Smooth muscle cell of the brain vasculature (primary cell): ENCODE measurements at places on chromosomes 3 and 15.
A peak's percentile ranks its signal among the peaks of the same experiment; 100 is the strongest.

DNA sequence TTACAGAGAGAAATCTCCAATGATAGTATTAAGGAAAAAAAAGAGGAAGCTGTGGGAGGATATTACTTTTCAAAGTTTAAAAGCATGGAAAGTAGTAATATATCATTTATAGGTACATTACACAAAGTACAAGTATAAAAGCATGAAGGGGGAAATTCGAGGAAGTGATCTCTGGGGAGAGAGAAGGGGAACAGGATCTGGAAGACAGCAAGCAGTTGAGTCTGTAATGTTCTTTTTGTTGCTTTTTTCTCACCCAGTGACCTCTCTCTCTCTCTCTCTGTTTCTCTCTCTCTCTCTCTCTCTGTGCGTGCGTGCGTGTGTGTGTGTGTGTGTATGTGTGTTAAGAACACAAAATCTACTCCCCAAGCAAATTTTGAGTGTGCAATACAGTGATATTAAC is 10.2 kb downstream of the C3orf20 start:
- DNase-seq = no peak

DNA sequence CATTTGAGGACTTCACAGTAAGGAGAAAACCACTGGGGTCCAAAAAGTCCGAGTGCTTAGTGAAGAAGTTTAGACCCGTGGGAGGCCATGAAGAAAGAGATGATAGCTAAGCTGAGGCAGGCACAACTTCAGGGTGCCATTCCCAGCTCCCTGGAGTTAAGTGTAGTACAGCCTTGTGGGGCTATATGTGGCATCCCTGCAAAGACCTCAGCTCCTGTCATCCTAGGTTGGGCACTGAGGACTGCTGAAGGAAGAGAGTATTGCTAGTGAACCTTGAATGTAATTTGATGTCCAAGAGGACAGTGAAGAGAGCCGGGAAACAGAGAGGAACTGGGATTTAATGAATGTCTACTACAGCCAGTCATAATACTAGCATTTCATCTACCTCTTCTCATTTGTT is 162.1 kb downstream of the AKAP13 start:
- DNase-seq = no peak

DNA sequence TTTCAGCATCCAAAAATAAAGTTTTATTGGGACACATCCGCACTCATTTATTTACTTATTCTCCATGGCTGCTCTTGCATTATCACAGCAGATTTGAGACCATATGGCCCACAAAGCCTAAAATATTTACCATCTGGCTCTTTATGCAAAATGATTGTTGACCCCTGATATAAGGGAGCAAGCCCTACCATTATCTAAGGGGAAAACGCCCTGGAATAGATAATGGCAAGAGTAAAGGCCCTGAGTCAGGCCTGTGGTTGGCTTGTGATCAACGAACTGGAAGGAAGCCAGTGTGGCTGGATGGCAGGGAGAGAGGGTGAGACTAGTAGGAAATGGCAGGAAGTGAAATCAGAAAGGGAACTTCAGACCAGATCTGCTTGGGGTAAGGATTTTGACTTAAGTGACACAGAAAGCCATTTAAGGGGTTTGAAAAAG is 24.6 kb upstream of the DMXL2 start:
- DNase-seq = no peak

DNA sequence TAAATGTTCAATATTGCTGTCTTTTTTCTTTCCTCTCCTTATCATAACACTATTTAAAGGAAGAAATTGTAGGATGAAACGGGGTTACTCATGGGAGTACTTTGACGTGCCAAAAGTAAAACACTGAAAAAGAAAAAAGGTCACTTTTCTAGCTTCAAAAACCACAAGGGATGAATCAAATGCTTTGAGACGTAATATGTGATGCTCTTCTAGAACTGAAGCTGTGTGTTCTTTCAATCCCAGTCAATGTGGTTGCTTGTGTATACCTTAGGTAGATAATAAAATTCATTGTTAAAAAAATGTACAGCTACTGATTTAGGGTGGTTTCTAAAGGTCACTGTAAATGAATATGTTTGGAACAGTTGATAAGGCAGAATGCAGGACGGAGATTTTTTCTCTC is 538.8 kb upstream of the ZNF717 start:
- DNase-seq = no peak

- no peak for DNase-seq
Measured at GRCh38 chr3:140376136-140376889, 301.6 kb upstream of the TRIM42 start.

- DNase-seq = peak; percentile 13
Measured at GRCh38 chr15:50315814-50316630, 39.0 kb downstream of the GABPB1 start.

DNA sequence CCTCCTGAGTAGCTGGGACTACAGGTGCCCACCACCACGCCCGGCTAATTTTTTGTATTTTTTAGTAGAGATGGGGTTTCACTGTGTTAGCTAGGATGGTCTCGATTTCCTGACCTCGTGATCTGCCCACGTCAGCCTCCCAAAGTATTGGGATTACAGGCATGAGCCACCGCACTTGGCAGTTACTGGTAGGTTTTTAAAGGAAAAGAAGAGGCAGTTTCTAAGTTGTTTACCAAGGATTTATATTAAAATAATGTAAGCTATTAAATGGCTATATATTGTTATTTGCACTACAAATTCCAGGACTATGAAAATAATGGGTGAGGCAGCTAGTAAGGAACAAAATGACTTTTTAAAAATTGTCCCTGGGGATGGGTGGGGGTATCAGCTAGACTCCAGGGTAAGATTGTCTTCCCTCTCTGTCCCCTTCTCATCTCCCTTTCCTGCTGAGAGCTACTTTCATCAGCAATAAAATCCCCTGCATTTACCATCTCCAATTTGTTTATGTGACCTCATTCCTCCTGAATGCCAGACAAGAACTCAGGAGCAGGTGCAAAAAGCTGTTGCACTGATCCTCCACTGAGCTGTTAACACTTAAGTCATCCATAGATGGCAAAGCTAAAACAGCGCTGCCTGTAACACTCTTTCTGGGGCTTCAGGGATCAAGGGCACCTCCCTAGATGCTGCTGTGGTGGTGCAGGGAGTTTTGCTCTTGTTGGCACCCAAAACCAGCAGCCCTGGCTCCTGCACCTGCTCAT is 165.2 kb downstream of the ZPLD1 start:
- no peak for DNase-seq

GRCh38 chr3:47854267-47854666 is 51.3 kb downstream of the DHX30 start:
- no peak for DNase-seq

DNA sequence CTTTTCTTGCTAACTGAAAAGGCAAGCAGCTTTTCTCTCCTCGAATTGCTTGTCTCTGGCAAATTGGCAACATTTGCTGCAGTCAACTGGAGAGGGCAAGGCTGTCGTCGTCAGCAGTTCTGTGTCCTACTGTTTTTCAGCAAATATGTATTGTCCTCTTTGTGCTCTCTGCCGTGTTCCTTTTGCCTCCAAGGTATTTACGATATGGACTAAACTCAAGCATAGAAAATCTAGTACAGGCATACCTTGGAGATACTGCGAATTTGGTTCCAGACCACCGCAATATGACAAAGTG is 558 bp upstream of the SLC30A4 start:
- DNase-seq = peak; percentile 4

- no peak for DNase-seq
Measured at GRCh38 chr15:67148196-67148701, 82.8 kb downstream of the SMAD3 start.

DNA sequence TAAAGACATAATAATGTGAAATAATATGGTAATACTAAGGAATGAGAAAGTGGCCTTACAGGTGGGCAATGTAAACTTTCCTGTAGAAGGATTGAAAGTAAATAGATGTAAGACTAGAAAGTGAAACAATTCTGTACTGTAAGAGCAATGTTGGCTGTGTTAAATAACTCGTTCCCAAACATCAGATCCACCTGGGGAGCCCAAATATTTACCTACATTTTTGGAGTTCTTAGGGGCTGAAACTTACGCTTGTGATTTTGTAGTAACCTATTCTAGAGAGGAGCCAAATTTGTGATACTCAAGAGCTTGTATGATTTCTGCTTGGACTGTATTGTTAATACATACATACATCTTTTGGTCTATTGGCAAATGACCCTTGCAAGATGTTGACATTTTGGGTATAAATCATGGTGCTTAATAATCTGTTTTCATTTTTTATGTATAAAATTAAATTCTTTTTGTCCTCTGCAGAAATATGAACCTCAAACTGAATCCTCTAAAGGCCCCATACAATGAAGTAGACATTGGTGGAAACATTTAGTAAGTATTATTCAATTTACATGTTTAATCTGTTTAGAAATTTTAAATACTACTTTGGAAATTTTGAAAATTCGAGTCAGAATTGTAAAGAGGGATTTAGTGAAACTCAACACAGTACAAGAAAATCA is 8.5 kb upstream of the CHD2 start:
- DNase-seq = no peak

GRCh38 chr3:123410149-123410515 is 38.8 kb downstream of the ADCY5 start:
- DNase-seq = no peak

DNA sequence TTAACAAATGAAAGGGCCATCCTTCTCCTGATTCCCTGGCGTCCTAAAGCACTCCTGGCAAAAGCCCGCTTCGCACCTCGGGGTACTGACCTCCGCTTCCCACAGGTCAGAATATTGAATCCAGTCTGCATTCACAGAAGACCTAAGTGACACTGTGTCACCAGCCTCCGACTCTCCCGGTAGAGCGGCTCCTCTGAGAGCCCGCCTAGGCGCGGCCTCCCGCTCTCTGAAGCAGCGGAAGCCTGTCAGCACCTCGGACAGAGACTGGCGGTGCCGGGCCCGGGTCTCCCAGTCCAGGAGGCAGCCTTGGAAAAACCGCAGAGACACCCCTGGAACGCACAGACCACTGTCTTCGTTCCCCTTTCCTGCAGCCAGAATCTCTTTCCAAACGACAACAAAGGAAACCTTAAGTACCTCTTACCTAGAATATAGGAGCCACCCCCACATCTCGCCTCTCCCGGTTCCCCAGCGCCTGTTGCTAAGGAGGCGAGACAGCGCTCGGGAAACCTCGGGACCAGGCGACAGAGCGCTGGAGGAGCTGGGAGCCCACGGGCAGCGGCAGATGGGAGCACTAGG is 1.2 kb downstream of the GABRB3 start:
- DNase-seq = no peak

GRCh38 chr3:86990734-86991481 is at the start of gene VGLL3:
VGLL3 (minus strand) TSS chr3:86991149; CDS start chr3:86990743, 406 bp downstream.
- DNase-seq = peak; percentile 74

GRCh38 chr15:66423149-66423548 is 36.4 kb downstream of the MAP2K1 start:
- no peak for DNase-seq

DNA sequence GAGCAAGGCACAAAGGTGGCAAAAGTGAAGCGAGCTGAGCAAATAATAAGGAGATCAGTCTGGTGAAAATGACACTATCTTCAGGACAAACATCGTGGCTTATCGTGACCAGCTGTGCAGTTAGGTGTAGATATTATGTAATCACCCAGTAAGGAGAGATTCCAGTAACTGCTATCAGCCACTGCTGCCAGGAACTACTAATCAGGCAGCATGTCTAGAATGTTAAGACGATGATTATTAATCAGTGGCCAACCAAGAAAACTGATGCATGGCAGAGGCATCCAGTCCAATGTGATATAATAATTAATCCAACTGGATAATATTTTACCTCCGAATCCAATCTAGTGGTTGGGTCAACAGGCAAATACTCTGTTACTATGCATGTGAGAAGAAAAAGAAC is 252.7 kb upstream of the ZPLD1 start:
- DNase-seq = no peak

DNA sequence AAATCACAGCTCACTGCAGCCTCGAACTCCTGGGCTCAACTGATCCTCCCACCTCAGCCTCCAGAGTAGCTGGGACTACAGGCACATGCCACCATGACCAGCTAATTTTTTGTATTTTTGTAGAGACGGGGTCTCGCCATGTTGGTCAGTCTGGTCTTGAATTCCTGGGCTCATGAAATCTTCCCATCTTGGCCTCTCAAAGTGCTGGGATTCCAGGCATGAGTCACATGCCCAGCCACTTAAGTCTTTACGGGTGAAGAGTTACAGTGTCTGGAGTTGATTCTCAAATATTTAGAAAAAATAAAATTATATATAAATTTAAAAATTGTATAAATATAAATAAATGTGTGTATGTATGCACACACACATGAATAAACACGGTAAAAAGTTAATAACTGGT is 14.5 kb upstream of the KBTBD12 start:
- DNase-seq = no peak

DNA sequence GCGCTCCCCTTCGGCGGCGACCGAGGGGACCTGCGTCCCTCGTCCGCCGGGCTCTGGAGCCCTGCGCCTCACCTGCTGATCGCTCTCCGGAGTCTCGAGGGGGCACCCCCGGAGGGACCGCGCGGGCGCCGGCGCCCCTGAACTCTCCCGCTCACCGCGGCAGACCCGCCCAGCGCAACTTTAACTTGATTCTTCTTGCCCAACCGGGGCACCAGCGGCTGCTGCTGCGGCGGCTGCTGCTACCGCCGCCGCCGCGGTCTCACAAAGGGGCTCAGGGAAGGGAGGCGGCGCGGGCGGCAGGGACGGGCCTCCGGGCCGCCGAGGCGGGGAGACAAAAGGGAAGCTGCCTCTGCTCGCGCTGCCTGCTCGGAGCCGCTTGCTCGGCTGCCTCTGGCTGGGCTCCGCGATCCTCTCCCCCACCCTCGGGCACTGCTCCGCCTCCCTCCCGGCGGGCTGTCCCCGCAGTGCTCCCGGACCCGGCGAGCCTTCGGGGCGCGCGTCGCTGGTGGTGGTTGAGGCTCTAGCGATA is at the start of gene PPM1L:
Gene PPM1L (plus strand): TSS at position 456 of the 529 bp plus-strand sequence.
- no peak for DNase-seq

- no peak for DNase-seq
Measured at GRCh38 chr3:114226313-114226712, 11.1 kb downstream of the ZNF80 start.

- no peak for DNase-seq
Measured at GRCh38 chr3:32616267-32616962, 45.8 kb upstream of the DYNC1LI1 start.

GRCh38 chr3:78004571-78004970 is 964.7 kb downstream of the ROBO2 start:
- DNase-seq = no peak

- no peak for DNase-seq
Measured at GRCh38 chr3:55721716-55722484, 234.8 kb upstream of the WNT5A start.
